ENCODE measurements at places on chromosomes 1 and 21.

- no peak for DNase-seq
Observed at GRCh38 chr1:47651311-47652089, 213.7 kb downstream of the FOXD2 start.

- DNase-seq: no peak
Observed at GRCh38 chr1:84700070-84700469, 9.8 kb upstream of the SSX2IP start.

DNA sequence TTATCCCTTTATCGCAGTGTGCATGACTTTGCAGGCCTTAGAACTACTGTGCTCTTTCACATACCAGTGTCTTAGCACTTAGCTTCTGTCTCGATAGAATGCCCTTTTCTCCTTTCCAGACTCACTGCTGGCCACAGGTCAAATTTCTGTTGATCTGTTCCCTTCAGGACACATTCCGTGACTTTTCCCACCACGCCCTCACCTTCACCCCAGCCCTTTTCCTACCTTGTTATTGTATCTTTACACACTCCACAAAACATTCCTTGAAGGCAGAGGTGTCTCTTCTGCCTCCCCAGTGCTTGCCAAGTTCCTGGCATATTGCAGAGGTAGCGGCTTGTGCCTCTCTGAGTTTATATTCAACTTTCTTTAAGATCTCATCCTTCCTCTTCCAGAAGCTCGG, 3.7 kb upstream of the IGSF9 start:
- no peak for DNase-seq

DNA sequence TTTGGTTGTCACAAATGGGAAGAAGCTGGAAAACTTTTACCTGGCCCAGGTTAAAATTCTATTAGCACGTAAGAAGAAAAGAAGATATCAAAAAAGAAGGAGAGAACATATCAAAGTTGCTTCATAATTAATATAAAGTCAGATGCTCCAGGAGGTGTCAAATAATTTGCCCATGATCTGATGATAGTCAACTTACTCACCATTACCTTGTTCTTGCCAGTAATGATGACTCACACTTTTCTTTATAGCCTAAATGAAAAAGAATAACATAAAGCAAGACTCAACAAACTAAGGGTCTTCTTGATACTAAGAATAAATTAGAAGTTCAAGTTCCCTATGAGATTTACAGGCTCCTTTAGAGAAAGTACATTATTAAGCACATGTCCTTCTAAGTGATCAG, 580.4 kb downstream of the TTLL7 start:
- no peak for DNase-seq

- no peak for DNase-seq
Observed at GRCh38 chr1:98327220-98327861, 334.2 kb upstream of the SNX7 start.

GRCh38 chr1:235625340-235625739, 24.2 kb downstream of the GNG4 start:
- DNase-seq: no peak

- DNase-seq: no peak
Observed at GRCh38 chr21:45736042-45736689, 92.6 kb downstream of the PCBP3 start.

- DNase-seq: no peak
Observed at GRCh38 chr1:30286988-30287839, 436.2 kb downstream of the MATN1 start.

GRCh38 chr1:152855661-152856060, 4.1 kb upstream of the LCE7A start:
- no peak for DNase-seq

GRCh38 chr1:211487082-211487481, 4.9 kb downstream of the RD3 start:
- DNase-seq: no peak

DNA sequence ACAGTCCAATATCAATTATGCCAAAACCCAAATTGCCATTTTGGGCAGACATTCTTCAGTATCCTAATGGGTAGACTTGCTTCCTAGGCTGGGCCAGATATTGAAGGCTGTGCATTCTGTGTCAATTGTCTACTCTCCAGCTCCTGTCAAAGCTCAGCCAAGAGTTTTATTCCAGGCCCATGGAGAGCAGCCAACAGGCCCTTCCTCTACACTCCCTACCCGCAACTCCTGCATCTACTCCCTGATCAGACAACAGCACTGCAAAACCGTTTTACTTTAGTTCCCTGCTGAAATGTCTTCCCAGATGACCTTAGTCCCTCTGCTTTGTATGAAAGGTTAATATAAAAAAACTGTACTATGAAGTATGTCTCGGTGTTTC, 6.6 kb upstream of the ADORA3 start:
- no peak for DNase-seq

DNA sequence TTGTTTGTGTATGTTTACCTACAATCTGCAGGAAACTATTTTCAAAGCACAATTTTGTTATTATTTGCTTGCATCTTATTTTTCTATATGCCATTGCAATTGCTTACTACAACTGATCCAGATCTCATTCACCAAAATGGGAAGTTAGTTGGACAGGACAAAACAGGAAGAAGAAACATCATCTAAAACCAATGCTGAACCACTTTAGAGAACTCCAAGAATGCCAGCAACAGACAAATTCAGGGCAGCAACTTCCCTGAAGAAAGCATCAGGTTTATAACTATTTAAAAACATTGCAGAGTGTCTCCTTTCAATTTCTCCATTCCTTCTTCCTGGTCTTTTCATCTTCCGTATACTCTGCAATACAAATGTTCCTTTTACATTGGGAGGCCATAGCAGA, 82.4 kb upstream of the SMYD2 start:
- DNase-seq: no peak

DNA sequence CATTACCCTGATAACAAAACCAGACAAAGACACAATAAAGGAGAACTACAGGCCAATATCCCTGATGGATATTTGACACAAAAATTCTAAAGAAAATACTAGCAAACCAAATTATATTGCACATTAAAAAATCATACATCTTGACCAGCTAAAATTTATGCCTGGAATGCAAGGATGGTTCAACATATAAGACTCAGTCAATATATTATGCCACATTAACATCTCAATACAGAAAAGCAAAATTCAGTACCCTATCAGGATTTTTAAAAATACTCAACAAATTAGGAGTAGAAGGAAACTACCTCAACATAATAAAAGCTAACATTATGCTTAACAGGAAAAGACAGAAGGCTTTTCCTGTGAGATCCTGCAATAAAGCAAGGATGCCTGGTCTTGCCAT, 177.1 kb downstream of the MAGI3 start:
- no peak for DNase-seq
